ENCODE measurements at places on chromosomes 12 and 14. TPM values are rescaled to one million over a fixed set of nuclear protein-coding genes. Genes with fewer than 3 reads are reported as not detected.

The ANKRD33 gene
- 0.44 TPM for total RNA-seq

The SYCP3 gene
- not detected for total RNA-seq

The CLEC7A gene
- total RNA-seq = not detected

The MYF5 gene
- not detected for total RNA-seq

The CD163L1 gene
- not detected for total RNA-seq

Measured in cardiac ventricle fibroblast (primary cell).